Naive thymus-derived CD4-positive, alpha-beta T cell (primary cell): ENCODE measurements at places on chromosomes 16 and 17.

DNA sequence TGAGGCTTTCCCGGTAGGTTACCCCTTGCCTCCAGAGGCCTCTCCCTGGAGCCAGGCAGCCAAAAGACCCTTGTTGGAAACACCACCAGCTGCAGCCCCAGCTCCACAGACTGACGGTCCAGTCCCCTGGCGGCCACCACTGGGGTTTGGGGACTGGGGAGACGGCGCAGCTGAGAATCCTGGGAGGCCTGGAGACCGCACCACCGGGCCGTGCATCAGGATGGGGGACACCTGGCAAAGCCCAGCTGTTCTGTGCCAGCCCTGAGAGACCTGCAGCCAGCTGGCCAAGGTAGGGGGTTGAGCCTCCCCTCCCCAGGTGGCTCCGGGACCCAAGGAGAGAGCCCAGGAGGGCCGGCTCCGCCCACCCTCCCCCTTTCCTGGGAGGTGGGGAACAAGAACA is 8.3 kb upstream of the SLC38A10 start:
- no peak overlapping the region for H3K27ac ChIP-seq
- H3K36me3 ChIP-seq: no peaks in the 10 kb centered on the region
- no peaks in the 10 kb centered on the region for H3K27me3 ChIP-seq
- no peaks in the 10 kb centered on the region for H3K4me1 ChIP-seq
- no peak overlapping the region for H3K4me3 ChIP-seq

- no peak overlapping the region for H3K27ac ChIP-seq
- DNase-seq: no peak
- H3K36me3 ChIP-seq: peaks cover 3% of the 10 kb centered on the region
- no peaks in the 10 kb centered on the region for H3K27me3 ChIP-seq
Observed at GRCh38 chr16:23528644-23529310, 18.5 kb upstream of the GGA2 start.

- no peak overlapping the region for H3K4me3 ChIP-seq
- H3K27me3 ChIP-seq: no peaks in the 10 kb centered on the region
- DNase-seq: no peak
- no peaks in the 10 kb centered on the region for H3K4me1 ChIP-seq
- H3K27ac ChIP-seq: no peak overlapping the region
Observed at GRCh38 chr17:37220607-37220953, 155.2 kb upstream of the C17orf78 start.

DNA sequence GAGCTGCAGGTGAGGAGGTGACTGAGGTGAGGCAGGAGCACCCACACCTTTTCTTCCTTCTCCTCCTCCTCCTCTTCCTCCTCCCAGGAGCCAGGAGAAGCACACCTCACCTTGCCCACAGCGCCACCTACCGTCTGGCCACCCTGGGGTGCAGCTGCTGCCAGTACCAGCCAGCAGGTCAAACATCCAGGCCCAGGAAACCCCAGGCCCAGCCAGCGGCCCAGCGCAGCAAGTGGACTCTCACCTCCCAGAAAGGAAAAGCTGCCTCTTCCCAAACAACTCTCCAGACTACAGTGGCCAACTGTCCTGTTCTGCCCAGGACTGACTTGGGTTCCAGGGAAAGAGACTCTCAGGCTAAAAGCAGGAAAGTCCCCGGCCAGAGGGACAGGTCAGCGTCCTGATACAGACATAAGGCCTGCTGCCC is 22.7 kb downstream of the PEMT start:
- H3K27me3 ChIP-seq: no peaks in the 10 kb centered on the region
- no peak overlapping the region for H3K4me3 ChIP-seq
- H3K27ac ChIP-seq: no peak overlapping the region
- H3K4me1 ChIP-seq: no peaks in the 10 kb centered on the region
- no peak for DNase-seq

DNA sequence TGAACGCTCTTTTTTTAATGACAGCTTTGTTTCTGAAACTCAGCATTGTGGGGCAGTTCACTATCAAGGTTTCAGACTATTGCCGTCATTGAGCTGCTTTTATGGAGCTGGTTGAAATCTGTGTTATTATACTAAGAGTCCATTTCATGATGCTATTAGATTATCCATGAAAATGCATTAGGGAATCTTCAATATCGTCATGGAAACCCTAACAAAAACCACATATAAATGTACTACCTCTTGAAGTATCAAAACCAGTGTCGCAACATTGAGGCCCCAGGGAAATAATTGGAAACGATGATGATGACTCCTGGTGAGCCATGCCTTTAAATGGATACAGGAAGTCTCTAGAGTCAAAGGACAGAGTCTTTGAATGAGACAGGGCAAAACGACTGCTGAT is 231.6 kb upstream of the CPHXL start:
- no peak for DNase-seq
- no peak overlapping the region for H3K4me3 ChIP-seq
- H3K27me3 ChIP-seq: no peaks in the 10 kb centered on the region
- H3K4me1 ChIP-seq: no peaks in the 10 kb centered on the region
- no peak overlapping the region for H3K27ac ChIP-seq

DNA sequence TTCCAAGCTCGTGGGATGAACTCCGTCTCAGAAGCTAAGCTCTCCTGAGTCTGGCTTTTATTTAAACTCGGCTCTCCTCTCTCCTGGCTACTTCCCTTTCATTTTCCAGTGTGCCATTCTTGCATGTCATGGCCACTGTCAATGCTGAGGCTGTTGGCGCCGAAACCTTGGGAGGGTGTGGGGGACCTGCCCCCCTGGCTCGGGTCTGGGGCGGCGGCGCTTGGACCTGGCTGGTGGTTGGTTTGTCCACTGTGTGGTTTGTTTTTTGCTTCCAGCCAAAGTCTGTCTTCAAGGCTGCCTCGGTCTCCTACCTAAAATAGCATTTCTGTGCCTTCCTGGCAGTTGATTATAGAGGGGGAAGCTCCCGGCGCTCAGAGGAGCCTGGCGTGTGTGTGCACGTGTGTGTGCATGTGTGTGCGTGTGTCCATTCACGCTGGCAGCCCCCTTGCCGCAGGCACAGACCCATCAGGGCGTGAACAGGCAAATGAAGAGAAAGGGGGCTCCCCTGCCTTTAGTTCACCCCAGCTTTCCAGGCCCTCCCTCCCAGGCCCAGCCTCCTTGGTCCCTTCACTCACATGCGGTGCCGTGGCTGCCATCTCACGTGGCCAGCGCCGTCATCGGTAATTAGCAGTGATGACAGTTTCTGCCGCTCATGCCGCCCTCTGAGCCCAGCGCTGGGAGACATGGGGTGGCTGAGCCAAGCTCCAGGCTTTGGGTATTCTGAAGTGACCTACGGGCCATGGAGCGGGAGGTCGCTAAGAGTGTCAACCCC is 179.9 kb downstream of the SEC14L1 start:
- no peaks in the 10 kb centered on the region for H3K27me3 ChIP-seq
- no peaks in the 10 kb centered on the region for H3K36me3 ChIP-seq
- no peak overlapping the region for H3K27ac ChIP-seq
- H3K4me3 ChIP-seq: no peak overlapping the region

DNA sequence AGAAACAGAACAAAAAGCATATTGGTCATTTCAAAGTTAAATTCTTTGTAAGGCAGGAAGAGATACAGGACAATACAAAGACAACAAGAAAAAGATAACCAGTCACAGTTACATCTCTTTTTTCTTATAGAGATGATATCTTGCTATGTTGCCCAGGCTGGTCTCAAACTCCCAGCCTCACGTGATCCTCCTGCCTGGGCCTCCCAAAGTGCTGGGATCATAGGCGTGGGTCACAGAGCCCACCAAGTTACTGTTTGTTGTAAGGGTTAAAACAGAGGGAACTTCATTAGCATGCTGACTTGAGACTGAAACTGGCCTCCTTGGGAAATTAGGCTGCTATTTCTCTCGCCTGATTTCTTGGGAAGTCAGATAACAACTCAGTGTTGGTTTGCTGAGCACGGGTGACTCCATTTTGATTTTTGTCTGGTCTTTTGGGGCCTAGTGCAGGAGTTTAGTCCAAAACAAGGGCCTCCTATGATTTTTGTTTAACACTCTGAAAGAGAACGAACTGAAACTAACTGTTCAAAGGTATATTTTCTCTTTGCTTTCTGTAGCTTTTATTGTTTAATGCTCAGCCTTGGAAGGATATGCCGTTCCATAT is 31.5 kb upstream of the SEC14L1 start:
- no peaks in the 10 kb centered on the region for H3K27me3 ChIP-seq
- H3K36me3 ChIP-seq: no peaks in the 10 kb centered on the region
- H3K4me1 ChIP-seq: peaks cover 14% of the 10 kb centered on the region
- H3K27ac ChIP-seq: no peak overlapping the region
- no peak for DNase-seq
